Cortex of kidney (tissue), 1 donor: ENCODE measurements at places on chromosomes 2 and 18.

GRCh38 chr2:229178706-229179105, 92.4 kb downstream of the PID1 start:
- DNase-seq, result no peak

GRCh38 chr2:164737612-164738081, 104.0 kb downstream of the COBLL1 start:
- no peak for DNase-seq

- no peak for DNase-seq
These were observed 72.9 kb downstream of the EN1 start for GRCh38 chr2:118774458-118775133.

DNA sequence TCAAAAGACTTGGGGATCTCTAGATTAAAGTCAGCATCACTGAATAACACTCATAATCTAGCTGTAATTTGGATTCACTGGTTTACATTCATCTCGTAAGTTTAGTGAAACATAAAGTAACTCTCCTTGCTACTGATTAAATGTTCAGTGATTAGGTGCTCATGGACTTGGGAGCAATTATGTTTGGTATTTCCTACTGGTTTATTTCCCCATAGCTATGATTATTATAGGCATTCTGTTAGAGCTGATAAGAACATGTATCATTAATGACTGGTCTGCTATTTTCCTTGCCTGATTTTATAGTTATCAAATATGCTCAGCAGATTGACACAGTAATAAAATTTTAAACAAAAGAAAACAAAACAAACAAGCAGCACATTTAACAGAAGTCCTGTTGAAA, 334.7 kb upstream of the SLC8A1 start:
- no peak for DNase-seq

- DNase-seq, result no peak
These were observed 112.1 kb upstream of the SERPINE2 start for GRCh38 chr2:224151161-224151560.

- no peak for DNase-seq
These were observed 14.0 kb downstream of the RAMP1 start for GRCh38 chr2:237873421-237873831.

DNA sequence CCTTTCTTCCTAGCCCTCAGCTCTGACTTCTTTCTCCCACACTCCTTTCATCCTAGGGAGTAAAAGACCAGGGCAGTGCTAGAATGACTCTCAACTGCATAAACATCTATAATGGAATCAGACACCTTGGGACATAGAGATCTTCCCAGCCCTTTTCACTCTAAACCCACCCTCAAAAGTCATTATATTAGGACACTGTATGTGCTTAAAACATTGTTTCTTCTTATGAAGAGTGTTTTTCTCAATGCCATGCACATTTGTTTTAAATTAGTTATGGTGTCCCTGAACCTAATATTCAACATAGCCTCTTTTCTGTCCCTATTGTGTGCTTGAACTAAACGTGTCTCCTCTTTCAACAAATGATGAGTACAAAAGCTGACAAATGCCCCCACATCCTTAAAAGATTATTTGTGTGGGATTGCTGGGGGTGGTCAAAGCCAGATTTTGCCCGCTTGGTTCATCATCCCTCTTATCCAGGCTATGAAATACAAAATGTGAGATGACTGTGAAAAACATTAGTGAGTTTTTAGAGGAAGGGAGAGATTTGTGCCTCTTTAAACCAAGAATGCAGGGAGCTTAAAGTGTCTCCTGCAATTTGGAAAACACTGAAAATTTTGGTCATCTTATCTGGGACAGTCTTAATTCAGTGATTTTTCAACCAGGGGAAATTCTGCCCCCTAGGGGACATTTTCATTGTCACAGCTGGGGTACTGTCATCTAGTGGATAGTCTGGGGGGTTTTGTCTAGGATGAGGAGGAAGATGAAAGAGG, 29.0 kb downstream of the SERPINB5 start:
- no peak for DNase-seq

GRCh38 chr2:176744146-176744545, 468.4 kb upstream of the HNRNPA3 start:
- no peak for DNase-seq

DNA sequence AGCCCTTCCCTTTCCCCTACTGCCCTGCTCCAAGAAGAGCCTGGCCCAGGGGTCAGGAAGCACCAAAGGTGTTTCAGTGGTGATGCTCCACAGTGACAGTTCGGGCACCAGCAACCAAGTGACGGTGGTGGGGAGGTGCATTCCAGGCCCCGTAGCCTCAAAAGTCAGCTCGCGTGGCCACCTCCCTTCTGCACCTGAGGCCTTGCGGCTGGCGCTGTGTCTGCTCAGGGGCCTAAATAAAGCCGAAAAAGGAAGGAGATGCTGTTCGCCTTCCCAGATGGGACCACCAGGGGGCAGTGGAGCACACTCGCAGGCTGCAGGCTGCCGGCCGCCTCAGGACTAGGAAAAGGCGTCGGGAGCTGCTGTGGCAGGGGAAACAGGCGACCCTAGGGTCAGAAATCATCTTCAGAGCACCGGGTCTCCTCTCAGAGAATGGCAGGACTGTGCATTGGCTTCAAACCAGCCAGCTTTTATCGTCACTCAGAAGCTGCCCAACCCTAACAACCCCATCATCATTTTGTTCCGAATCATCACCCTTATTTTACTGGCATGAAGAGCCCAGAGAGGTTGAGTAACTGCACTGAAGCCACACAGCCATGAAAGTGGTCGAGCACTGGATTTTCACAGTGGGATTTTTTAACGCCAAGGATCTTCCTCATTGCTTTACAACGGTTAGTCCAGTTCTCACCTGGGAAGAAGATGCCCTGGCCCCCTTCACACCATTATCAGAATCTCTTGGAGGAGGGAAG, 213.0 kb upstream of the CELF4 start:
- DNase-seq, result no peak

DNA sequence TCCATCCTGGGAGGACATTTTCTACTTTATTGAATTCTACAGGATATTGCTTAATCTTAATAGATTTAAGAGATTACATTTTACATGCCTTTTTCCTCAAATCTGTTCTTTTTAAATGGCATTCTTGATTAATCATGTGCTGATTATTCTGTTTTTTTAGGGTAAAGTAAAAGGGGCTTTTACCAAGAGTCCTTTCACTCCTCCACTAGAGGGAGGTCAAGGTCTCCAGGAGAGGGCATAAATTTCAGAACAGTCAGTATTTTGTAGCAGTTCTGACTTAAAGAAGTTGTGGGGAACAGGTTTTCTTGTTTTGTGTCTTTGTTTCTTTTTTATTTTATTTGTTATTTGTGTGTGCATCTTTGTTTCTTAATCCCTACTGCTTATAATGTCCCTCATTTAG, 25.4 kb downstream of the WDR75 start:
- DNase-seq, result no peak

GRCh38 chr2:46162329-46163097, 134.7 kb upstream of the EPAS1 start:
- DNase-seq, result no peak

GRCh38 chr18:46046688-46047087, 25.4 kb downstream of the PSTPIP2 start:
- DNase-seq, result no peak

- DNase-seq, result no peak
These were observed 217.8 kb upstream of the REV1 start for GRCh38 chr2:99707592-99707991.

DNA sequence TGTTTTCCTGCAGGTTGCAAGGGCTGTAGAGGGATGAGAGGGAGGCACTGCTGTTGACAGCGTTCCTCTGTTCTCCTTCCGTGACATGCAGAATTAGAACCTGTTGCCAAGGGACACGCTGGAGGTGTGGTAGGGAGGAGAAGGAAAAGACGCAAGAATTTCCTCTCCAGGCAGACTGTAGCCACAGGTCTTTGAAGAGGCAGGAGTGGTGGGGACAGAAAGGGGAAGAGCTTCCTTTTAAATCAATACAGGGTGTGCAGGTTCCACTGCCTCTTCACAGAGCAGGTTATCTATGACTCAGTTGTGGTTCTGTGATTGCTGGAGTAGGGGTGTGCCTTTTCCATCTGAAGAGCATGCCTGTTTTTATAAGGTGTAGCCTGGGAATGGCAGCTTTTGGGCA, 133.0 kb downstream of the WDSUB1 start:
- DNase-seq, result no peak

DNA sequence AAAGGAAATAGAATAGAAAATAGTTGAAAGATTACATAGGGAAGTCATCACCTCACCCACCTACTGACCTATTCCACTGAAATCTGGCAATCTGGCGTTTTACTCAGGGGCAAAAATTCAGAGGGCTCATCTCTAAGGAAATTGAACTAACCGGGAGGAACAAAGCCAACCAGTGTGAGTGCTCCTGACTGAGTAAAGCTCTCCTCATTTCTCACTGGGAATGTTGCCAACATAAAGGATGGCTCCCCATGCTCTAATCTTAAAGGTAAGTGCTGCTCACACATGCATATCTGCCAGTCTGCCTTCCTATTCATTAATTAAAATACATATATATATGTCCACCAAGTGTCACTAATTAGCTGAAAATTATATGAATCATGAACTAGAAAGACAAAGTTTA, 13.5 kb upstream of the DOK6 start:
- no peak for DNase-seq

DNA sequence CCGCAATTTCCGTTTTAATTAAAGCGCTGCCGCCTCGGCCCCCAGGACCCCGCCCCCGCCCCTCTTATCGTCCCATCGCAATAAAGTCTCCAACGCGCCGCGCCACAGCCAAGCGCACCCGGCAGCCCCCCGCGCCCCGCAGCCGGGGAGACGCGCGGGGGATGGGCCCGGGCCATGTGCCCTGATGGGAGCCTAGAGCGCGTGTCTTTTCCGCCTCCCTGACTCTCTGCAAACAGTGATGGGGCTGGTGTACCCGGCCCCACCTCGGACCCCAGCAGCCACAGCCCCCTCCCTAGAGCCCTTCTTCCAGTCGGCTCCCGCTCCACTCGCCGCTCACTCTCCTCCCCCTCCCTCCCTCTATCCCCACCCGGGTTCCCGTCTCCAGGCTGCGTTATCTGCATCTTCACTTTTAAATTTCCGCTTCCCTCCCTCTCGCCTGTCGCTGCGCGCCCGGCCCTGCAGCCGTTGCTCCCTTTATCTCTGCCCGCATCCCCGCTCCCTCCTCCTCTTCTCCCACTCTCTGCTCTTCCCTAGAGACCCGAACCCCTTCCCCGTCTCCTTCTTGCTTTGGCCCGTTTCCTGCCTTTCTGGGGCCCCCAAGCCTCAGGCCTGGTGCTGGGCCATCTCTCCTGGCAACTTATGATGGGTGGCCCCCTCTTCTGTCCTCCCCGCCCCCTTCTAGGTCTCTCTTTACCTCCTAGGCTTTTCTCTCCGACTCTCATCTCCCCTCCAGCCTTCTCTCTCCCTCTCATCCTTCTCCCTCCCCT, 524 bp upstream of the FEV start:
- no peak for DNase-seq

DNA sequence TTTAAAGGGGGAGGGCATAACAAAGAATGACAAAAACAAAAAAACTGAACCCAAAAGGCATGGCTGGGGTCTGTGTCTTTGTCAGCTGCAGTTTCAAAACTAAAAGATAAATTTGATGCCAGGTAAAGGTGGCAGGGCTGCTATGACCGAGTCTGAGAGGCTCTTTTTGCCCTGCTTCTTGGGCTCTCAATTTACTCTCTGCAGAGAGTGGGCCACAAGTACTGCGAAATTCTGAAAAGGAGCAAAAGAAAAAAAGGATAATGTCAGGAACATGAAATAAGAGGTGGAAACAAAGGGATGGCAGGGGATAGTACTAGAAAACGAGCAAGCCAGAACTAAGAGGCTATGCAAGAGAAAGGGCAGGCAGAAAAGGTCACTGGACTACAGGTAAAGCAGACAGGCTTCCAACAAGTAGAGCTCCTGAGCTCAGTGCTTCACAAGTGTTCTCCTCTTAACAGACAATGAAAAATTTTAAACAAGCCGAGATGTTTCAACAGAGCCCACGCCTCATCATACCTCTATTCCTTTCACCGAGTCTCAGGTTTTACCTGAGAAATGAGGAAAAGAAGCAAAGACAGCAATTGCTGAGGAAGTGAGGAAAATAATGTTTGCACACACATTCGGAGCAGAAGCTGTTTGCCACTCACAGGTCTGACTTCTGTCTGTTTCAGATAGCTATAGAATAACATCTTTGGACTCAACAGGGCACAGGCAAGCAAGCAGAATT, 7.3 kb downstream of the IRS1 start:
- DNase-seq, result no peak

- DNase-seq, result no peak
These were observed 1.3 kb downstream of the RAB10 start for GRCh38 chr2:26035090-26035743.

- DNase-seq, result no peak
These were observed 9.1 kb downstream of the ALPP start for GRCh38 chr2:232387451-232388171.

- DNase-seq, result no peak
These were observed 167.6 kb upstream of the ID2 start for GRCh38 chr2:8514274-8514662.

DNA sequence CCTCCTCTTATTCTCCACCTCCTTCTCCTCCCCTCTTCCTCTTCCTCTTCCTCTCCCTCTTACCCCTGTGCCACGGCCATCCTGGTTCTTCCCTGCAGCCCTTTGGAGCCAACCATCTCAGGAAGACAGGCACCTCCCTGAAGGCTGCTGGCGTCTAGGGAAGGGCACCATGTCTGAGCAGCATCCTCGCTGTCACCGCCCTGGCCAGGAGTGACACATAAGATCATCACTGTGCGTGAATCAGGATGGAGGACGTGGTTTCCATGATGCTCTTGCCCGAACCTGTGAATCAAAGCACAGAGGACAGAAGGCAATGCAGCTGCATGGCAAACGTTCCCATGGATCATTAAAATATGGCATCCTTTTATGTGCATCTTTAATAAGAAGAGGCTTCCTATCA, 236.0 kb downstream of the SH3BP4 start:
- no peak for DNase-seq

DNA sequence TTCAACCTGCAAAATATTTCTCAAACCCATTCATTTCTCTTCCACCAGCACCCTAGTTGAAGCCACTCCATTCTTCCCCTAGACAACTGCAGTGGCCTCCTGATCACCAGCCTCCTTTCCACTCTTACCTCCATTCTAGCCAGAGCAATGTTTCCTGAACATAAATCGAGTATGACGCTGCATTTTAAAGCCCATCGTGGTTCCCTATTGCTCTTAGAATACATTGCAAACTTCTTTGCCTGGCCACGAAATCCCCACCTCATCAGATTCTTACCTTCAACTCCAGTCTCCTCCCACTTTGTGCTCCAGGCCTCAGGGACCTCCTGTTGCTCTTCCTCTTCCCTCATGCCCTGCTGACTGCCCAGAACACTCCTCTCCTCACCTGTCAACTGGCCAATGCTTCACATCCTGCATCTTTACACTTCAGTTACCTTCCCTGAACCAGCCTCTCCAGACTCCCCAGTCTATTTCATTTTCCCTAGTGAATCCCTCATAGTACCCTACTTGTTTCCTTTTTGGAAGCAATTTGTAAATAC, 176.5 kb upstream of the CTAGE1 start:
- no peak for DNase-seq

GRCh38 chr2:1750270-1750932, 6.1 kb upstream of the PXDN start:
- no peak for DNase-seq
